Hematopoietic multipotent progenitor cell treated with erythropoietin and hydrocortisone succinate and interleukin-3 and kit ligand, for 4 days (in vitro differentiated cells): ENCODE measurements at places on chromosomes 6 and 20.

DNA sequence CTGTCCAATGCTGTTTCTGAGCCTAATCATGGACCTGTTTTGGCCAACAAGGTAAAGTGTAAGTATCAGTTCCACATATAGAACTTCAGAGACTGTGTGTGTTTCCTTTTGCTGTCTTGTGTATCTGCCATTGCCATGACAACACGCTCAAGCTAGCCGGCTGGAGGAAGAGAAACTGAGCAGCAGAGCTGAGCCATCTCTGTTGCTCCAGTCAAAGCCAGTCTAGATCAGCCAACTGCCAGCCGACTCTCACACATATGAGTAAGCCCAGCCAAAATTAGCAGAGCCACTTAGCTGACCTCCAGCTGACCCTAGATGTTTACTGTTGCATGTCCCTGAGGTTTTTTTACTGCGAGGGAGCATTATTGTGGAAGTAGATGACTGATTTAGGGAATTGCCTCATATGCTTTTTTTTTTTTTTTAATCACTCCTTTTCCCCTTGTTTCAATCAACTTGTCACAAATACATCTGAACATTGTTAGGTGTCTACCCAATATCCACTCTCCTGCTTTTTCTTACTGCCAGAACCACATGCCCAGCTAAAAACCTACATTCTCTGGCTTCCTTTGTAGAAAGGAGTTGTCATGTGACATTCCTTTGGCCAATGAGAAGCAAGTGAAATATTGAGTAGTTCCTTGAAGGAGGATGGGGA is 304.3 kb upstream of the SUPT3H start:
- no peak for DNase-seq

DNA sequence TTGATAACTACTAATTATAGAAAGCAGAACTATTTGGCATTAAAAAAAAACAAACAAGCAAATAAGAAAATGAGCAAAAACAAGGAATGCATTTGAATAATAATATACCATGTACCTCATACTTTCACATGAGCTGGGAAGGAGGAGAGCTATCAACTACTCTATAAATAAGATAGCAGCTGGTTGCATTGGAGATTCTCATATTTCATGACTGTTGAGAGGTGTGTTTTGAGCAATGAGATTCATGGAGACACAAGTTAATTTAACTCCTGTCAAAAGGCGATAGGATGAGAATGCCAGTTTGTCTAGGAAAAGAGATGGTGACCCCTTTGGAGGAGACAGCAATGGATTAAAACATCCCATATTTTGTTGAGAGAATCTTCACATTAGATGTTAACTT is 348.8 kb upstream of the SPTLC3 start:
- no peak for DNase-seq

DNA sequence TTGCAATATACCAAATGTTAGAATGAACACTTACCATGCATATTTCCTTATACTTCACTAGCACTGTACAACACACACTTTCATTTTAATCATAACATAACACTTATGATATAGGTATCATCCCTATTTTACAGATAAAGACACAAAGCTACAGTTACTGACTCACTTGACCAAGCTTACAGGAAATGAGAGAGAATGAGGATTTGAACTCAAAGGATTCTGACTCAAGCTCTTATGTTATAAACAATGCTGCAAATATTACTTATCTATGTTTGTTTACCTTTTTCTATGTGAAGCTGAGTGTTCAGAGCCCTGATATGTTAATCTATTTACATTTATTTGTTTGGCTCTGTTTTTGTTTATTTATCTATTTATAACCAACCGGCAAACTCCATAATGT is 245.4 kb downstream of the PTPRK start:
- DNase-seq: no peak

DNA sequence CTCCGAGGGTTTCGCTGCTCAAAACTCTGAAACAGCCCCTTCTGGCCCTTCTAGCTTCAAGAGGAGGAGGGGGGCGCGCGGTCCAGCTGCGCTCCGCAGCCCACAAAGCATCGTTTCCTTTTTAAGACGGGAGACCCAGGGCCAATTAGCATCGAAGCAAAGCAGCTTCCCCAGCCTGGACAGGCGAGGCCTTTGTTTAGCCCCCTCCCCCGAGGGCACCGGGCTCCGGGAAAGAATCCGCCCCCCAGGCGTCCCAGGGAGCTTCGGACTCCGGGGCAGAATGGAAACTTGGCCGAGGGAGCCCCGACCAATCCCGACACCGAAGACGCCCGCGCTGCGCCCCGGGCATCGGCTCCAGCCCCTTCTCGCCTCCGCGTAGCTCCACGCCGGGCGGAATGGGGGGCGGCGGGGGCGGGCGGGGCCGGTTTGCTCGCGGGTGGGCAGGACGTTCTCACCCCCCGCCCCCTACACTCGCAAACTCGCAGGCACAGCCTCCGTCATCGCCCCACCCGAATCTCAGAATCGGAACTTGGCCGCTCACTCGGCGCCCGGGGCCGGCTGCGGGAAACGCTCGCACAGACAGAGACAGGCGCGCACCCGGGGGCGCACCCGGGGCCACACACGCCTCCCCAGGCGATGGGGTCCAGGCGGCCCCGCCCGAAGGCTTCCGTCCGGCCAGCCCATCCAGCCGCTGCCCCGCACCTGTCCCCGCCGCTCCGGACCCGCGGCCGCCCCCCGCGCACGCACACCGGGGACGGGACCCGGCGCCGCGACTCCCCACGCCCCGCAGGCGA is 628 bp downstream of the NKAIN4 start:
- no peak for DNase-seq

DNA sequence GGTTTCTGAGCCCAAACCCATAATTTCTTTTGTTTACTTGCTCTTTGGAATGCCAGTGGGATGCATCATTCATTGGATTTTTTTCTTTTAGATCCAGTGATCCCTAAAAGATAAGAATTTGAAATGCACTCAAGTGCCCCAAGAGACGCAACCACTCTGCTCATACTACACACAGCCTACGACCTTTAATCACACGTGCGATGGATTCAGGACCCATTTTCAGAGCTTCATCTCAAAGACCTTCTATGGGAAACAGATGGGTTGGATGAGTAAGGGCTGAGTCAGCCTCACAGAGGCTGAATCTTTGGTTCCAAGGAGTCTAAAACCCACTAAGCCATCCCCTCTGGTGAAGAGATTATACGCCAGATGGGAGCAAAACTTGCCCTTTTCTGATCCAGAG is 265.5 kb upstream of the EXOC2 start:
- DNase-seq: no peak

- peak; percentile 40 for DNase-seq
These were observed 51.1 kb downstream of the STAU1 start for GRCh38 chr20:49136817-49137571.

GRCh38 chr6:65819152-65819551 is 112.1 kb upstream of the EYS start:
- DNase-seq: no peak

- DNase-seq: no peak
These were observed 45.8 kb downstream of the TNFAIP3 start for GRCh38 chr6:137912813-137913212.

DNA sequence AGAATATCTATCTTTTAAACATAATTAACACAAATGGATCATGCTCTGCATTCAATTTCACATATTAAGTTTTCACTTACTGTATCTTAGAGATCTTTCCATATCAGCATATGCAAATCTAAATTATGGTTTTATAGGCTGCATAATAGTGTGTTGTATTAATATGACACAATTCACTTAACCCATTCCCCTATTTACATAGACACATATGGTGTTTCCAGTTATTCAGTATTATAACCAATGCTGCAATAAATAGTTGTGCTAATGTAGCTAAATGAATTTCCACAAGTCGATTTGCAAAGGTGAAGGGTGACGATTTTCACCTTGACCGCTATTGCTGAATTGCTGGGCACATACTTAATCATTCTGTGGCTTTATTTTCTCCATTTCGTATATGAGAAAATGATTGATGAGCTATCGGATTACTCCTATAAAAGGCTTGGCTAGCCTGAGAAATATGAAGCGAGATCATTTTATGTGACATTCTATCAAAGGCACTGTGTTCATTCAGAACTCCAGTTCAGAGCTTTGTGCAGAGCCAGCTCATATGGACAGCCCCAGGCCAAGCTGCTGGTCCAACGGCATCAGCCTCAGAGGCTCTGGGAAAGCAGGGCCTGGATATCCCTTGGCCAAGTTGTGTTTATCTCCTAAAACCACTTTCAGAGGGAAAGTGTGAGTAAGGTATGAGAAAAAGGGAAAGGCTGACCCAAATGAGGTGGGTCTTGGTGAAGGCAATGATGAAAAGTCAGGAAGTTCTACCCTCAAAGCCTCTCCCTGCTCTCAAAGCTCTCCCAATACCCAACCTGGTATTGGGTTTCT is 50.8 kb downstream of the GFOD1 start:
- no peak for DNase-seq

GRCh38 chr6:118940770-118941169 is 5.8 kb upstream of the MCM9 start:
- DNase-seq: no peak
